ENCODE measurements at places on chromosomes 6 and 20.

DNA sequence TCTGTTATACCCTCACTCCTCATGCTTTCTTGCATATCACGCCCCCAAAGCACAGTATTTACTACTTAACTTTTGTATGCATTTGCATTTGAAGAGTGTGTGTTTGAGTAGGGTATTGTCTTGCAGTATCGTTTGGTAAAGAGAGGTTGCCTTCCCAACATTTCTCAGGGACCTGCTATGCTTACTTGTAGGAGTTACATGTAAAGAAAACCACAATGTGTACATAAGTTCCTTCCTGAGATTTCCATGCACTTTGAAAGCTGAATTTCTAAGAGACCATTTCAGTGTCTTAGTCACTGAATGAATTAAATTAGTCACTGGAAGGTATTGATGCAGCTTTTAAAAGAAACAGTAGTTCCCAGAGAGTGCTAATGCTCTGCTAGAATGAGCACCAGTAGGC, 159.3 kb upstream of the LAMA2 start:
- no peak for DNase-seq

GRCh38 chr6:51013376-51013775, 194.7 kb downstream of the TFAP2B start:
- no peak for DNase-seq

GRCh38 chr20:33681728-33682353, 4.3 kb downstream of the E2F1 start:
- DNase-seq: no peak

DNA sequence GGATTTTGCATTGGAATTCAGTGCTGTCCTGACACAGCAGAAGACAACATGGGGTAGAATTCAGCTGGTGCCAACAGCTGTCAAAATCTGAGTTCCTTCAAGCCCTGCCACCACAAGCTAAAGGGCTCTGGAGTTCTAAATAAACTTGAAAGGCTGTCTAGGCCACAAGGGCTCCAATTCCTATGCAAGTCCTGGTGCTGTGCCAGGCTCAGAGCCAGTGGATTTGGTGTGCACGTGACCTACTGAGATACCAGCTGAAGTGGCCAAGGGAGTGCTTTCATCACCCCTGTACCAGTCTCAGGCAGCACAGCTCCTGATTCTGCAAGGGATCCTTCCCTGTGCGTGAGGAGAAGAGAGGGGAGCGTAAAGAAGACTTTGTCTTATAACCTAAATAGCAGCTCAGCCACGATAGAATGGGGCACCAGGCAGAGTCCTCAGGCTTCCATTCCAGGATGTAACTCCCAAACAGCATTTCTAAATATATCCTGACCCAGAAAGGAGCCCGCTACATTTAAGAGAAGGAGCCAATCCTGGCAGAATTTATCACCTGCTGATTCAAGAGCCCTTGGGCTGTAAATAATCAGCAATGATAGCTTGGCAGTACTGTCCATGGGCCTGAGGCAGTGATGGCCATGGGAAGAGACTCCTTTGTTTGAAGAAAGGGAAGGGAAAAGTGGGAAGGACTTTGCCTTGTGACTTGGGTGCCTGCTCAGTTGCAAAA, 881.2 kb upstream of the EPHA7 start:
- no peak for DNase-seq

GRCh38 chr6:97401533-97401932, 118.5 kb upstream of the MMS22L start:
- DNase-seq: no peak

GRCh38 chr20:57106030-57106682, 160.3 kb downstream of the BMP7 start:
- DNase-seq: no peak

DNA sequence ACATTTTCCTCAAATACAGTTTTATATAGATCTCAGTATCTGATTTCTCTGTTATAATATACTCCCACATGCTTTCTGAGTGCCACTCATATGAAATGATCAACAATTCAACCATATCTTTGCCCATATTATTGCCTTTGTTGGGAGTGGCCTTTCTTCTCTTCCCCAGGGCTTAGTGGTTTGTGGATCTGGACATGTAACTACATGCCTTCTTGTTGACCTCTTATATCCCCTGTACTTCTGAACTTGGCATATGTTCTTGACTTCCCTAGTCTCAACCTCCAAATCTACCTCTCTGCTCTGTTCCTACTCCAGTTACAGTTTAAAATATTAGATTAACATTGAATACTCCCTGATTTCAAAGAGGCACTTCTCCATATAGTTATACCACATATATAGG, 34.3 kb upstream of the PRIM2 start:
- DNase-seq: no peak

DNA sequence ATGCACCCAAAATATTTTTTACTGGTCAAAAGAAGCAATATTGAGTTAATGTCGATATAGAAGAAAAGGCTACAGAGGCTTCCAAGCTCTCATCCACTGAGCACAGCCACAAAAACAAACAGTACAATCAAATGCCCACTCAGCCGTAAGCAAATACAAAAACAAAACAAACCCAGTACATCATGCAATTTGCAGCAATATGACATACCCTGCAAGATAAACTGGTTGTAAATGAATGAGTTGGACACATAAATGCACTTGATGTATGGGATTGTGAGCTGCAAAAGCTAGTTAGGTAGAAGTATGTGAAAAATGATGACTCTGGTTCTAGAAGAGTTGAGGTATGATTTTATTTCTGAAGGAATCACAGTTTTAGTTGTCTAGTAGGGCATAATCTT, 83.9 kb downstream of the SESN1 start:
- no peak for DNase-seq

DNA sequence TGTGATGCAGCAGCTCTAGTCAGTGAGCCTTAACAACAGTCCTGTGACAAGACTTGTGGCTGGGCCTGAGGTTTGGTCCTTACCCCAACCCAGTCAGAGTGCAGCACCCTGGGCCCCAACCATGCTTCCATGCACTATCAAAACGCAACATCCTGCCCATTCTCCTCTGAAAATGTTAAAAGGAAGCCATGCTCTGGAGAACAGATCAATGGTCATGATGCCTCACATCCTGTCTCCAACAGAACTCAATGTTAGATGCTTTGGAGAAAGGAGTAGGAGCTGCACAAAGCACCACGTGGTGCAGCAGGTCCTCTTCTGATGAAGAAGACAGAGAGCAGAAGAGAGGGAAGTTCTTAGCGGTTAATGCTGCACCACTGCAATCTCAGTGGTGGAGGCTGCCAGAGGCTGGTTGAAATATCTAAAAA, 41.9 kb downstream of the TRAM2 start:
- DNase-seq: no peak

- peak; percentile 33 for DNase-seq
Observed at GRCh38 chr6:98769546-98769945, 64.8 kb upstream of the POU3F2 start.

DNA sequence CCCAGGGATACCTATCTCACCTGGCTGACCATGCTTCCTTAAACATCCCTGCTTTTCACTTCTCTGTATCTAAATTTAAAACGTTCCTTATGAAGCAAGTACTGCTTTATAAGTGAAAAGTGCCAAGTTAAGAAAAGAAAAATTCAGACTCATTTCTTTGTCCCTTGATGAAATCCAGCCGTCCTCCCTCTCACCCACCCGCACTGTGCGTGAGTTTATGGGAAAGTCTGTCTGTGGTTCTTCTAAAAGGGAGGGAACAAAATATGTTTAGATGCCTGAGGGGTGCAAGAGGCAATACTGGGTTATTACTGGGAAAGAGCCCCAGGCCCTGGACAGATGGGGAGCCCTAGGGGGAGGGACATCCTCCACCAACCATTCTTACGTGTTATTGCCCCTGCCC, 31.2 kb downstream of the SPDEF start:
- DNase-seq: no peak

- DNase-seq: no peak
Observed at GRCh38 chr20:60760256-60761000, 491.6 kb upstream of the CDH4 start.

DNA sequence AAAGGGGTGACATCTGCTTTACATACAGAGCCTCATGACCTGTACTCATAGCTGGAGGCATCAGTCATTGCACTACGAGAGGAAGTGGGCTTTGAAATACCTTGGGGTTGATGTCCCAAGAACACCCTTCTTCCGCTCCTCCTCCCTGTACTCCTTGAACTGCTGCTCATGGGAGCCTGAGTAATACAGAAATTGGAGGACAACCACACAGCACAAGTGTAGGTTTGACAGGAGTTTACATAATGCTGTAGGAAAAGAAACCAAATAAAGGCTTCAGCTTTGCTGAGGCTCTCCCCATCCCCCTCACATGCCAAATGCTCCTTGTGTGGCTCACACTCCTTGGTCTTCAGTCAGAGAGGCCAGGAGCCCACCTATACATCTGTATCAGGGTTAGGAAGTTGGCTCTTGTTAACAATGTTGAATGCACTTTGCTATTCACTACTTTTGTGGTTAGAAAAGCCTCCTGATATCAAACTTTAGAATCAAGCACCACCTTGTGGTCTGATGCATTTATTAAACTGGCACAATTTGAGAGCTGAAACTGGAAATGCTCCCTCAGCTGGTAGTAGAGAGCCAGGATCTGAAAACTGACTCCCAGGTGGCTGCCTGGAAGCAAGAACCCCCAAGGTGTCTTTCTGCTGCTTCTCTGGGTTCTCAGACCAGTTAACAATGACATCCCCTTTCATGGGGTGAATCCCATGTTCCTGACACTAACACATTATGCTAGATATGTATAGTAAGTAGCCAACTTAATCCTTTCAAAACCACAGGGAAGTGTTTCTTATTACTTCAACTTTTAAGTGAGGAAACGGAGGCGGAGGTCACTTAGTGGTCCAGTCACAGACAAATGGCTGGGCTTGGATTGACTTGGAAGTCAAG, 56.2 kb upstream of the EDN1 start:
- peak; percentile 74 for DNase-seq

GRCh38 chr6:112224088-112224487, 30.3 kb downstream of the LAMA4 start:
- DNase-seq: no peak

GRCh38 chr6:34570066-34570833, 14.1 kb upstream of the SPDEF start:
- DNase-seq: no peak
